Cardiac muscle cell (in vitro differentiated cells and primary cell): ENCODE measurements at places on chromosomes 1 and 21. TPM values are rescaled to one million over a fixed set of nuclear protein-coding genes. Genes with fewer than 3 reads are reported as not detected.

- H3K27me3 ChIP-seq, result no peaks in the 10 kb centered on the region
- H3K27ac ChIP-seq, result no peak overlapping the region
- no peak overlapping the region for H3K4me3 ChIP-seq
- DNase-seq, result no peak
- peaks cover 7% of the 10 kb centered on the region for H3K4me1 ChIP-seq
Measured at GRCh38 chr1:76465030-76465429, 390.5 kb downstream of the ST6GALNAC3 start.

DNA sequence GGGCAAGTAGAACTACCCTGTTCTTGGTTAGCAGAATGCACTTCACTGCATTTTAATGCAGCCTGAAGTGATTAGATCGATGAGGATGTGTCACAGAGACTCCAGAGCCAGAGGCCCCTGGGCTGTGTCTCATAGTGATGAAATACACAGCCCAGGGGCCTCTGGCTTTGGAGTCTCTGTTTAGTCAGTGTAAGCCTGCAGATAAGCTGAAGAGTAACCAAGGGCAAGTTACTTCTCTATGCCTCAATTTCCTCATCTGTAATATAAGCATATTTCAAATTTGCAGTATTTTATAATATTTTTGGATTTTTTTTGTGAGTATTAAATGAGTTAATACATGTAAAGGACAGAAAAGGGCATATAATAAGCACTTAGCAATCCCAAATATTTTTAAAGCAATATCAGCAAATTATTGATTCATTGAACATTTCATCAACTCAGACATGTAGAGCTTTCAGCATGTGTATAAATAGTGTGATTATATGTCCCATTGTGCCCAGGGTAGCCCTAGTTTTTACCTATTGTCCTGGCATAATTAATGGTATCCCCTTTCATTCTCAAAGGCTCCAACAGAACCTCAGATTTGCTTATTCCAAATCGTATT, 23.6 kb upstream of the APOBEC4 start:
- H3K36me3 ChIP-seq, result no peaks in the 10 kb centered on the region
- DNase-seq, result peak; percentile 51
- peaks cover 38% of the 10 kb centered on the region for H3K4me1 ChIP-seq
- H3K27ac ChIP-seq, result peak overlapping the region; percentile 59
- no peak overlapping the region for H3K4me3 ChIP-seq

DNA sequence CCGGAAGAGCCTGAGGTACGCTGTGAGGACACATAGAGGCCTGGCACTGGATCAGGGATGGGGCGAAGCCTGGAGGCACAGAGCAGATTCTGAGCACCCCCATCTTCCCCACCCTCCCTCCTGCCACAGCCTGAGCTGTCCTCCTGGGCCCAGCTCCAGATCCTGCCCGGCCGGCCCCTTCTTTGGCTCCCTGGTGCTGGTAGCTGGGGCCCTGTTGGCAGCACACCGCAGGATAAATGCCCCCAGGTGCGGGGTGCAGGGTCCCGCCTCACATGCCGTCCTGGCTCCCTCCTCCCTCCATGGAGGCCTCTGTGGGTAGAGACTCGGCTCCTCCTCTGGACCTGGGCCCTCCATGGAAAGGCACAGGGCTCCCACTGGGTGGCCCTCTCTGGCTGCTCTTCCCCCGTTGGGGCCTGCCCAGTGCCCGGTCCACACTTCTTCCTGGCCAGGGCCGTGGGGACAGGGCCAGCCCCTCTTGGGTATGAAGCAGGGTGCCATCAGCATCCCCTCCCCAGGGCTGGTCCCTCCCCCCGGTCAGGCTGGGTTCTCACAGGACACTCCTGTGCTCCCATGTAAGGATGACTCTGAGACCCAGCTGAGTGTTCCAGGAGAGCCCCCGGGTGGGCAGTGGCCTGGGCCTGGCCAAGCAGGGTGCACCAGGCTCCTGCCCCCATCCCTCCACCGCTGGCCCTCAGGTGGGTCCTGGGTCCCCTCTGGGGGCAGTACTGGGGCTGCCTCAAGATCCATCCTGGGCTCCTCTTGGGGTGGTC, 1.1 kb upstream of the OBSCN start:
- no peak for DNase-seq
- H3K27ac ChIP-seq, result peak overlapping the region; percentile 97
- peaks cover 60% of the 10 kb centered on the region for H3K4me1 ChIP-seq
- no peaks in the 10 kb centered on the region for H3K36me3 ChIP-seq
- H3K4me3 ChIP-seq, result no peak overlapping the region
- H3K27me3 ChIP-seq, result no peaks in the 10 kb centered on the region

Gene OR2M4
- not detected in 2 replicates for polyA plus RNA-seq

DNA sequence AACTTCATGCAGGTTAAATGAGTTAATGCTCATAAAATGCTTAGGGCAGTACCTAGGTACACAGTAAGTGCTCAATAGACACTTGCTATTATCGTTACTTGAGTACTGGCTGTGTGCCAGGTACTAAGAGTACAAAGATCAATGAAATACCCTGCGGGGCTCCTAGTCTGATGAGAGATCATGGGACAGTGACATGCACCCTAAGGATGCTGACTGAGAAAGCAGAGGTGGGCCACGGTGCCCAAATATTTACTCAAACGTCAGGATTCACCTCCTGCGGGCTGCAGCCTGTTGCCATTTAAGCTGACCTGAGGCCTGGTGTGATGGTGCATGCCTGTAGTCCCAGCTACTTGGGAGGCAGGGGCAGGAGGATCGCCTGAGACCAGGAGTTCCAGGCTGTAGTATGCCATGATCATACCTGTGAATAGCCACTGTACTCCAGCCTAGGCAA, 19.8 kb upstream of the LUZP1 start:
- no peak overlapping the region for H3K27ac ChIP-seq
- H3K4me1 ChIP-seq, result no peaks in the 10 kb centered on the region
- no peak overlapping the region for H3K4me3 ChIP-seq
- DNase-seq, result no peak
- no peaks in the 10 kb centered on the region for H3K36me3 ChIP-seq
- H3K27me3 ChIP-seq, result peaks cover 7% of the 10 kb centered on the region

- H3K36me3 ChIP-seq, result no peaks in the 10 kb centered on the region
- no peaks in the 10 kb centered on the region for H3K27me3 ChIP-seq
- H3K4me1 ChIP-seq, result peaks cover 18% of the 10 kb centered on the region
Measured at GRCh38 chr1:26539722-26540121, 10.2 kb downstream of the RPS6KA1 start.

GRCh38 chr21:44887126-44887806, 13.8 kb upstream of the PTTG1IP start:
- H3K36me3 ChIP-seq, result no peaks in the 10 kb centered on the region
- H3K4me3 ChIP-seq, result no peak overlapping the region
- peaks cover under 1% of the 10 kb centered on the region for H3K27me3 ChIP-seq
- no peak for DNase-seq
- H3K4me1 ChIP-seq, result no peaks in the 10 kb centered on the region

Gene TSPAN2
- 87.3 and 88.0 TPM in 2 replicates for polyA plus RNA-seq

- no peak for DNase-seq
- no peak overlapping the region for H3K27ac ChIP-seq
- peaks cover 9% of the 10 kb centered on the region for H3K4me1 ChIP-seq
- no peaks in the 10 kb centered on the region for H3K36me3 ChIP-seq
- H3K27me3 ChIP-seq, result no peaks in the 10 kb centered on the region
Measured at GRCh38 chr21:14675774-14676530, 129.8 kb upstream of the SAMSN1 start.

Gene NMNAT2
- not detected in 2 replicates for polyA plus RNA-seq

- no peak overlapping the region for H3K27ac ChIP-seq
- no peak for DNase-seq
- no peak overlapping the region for H3K4me3 ChIP-seq
- peaks cover 3% of the 10 kb centered on the region for H3K27me3 ChIP-seq
Measured at GRCh38 chr1:175209493-175209921, 16.9 kb upstream of the KIAA0040 start.

GRCh38 chr1:217856342-217857034, 225.3 kb downstream of the SPATA17 start:
- H3K4me1 ChIP-seq, result peaks cover 24% of the 10 kb centered on the region
- H3K36me3 ChIP-seq, result no peaks in the 10 kb centered on the region
- DNase-seq, result no peak
- no peak overlapping the region for H3K4me3 ChIP-seq
- H3K27ac ChIP-seq, result peak overlapping the region; percentile 19

DNA sequence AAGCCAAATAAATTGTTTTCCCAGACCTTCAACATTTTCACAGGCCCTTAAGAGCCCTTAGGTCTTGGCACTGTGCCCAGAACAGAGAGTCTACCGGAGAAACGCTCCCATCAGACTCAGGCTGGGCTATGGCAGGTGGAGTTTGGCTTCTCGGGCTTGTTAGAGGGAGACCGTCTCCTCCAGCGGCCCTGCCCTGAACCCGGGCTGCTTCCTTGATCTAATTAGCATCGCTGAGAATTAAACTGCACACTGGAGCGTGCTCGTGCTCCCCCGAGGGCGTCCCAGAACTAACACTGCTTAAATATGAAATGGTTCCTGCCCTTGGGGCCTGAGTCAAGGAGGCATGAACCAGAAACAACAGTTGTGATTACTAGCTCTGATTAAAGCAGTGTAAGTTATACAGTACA, 634.4 kb downstream of the MATN1 start:
- no peak overlapping the region for H3K4me3 ChIP-seq
- H3K27me3 ChIP-seq, result no peaks in the 10 kb centered on the region
- peaks cover 11% of the 10 kb centered on the region for H3K4me1 ChIP-seq
- H3K27ac ChIP-seq, result peak overlapping the region; percentile 74

DNA sequence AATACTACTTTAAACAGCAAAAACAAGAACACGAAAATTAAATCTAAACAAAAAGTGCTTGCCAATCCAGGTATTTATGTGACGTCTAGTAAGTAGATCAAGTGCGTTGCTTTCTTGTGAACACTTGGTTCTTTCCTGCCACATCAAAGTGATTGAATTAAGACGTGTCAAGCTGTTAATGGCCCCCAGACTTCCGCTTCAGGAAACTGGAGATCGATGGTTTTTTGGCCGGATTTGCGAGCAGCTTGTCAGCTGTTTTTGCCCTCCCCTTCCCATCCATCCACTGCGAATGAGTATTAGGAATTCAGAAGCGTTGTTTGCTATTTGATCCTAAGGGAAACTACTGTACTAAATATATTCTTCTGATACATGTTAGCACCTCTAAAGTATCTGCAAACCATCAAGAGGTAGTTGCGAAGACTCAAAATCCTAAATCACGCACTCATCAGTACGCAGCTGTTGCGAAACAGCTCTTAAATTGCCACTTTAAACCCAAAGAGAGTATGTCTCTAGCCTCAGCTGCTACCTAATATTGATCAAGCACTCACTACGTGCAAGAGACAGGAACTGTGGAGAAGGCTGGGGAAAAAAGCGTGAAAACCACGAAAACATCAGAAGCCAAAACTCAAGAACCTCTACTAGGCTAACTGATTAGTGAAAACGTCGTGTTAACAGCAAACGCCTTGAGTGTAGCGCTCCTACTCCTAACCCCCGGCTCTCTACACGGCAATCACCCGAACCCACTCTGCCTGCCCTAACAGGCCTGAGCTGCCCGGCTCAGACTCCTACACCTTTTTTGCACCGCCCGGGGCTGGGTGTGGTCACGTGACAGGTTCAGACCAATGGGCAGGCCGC, 473 bp upstream of the BRDT start:
- no peaks in the 10 kb centered on the region for H3K36me3 ChIP-seq
- no peaks in the 10 kb centered on the region for H3K4me1 ChIP-seq
- no peak overlapping the region for H3K4me3 ChIP-seq

DNA sequence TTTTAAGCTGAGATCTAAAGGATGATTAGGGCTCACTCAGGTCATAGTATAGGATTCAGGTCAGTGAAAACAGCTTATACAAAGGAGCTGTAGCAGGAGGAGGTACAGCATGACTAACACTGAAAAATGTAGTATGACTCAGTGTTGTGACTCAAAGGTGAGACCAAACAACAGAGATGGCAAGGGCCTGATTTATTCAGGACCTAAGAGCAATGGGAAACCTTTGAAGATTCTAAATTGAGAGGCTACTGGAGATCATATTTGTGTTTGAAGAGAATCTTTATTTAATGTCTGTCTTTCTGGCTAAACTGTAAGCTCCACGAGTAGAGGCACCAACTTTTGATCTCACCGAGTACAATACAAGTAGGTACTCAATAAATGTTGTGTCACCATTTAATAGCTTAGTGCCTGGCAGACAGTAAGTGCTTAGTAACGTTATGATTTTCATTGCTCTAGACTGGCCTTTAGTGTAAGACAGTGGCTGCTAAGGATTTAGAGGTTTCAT, 43.5 kb downstream of the PRKAA2 start:
- no peak for DNase-seq
- H3K27me3 ChIP-seq, result no peaks in the 10 kb centered on the region
- no peak overlapping the region for H3K4me3 ChIP-seq

Gene RSPH1
- 0.43 and 1.6 TPM in 2 replicates for polyA plus RNA-seq

GRCh38 chr1:39301606-39302005, 97.1 kb downstream of the MACF1 start:
- no peak overlapping the region for H3K4me3 ChIP-seq
- H3K4me1 ChIP-seq, result no peaks in the 10 kb centered on the region
- no peak overlapping the region for H3K27ac ChIP-seq

DNA sequence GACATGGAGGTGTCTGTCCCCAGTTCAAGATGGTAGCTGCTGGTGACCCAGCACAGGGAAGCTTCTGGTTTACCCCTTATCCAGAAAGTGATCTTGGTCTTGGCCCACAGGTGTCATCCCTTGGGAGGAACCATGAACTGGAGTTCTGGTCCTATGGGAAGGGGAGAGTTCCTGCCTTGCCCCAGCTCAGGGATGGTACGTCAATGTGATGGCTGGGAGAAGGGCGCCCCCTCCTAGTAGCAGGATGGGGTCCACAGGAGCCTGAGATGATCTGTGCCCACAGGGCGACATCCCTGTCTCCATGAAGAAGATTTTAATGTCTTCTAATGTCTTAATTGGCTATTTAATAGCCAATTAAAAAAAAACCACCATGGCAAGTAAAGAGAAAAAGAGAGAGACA, 249.8 kb downstream of the SIPA1L2 start:
- H3K4me1 ChIP-seq, result no peaks in the 10 kb centered on the region
- H3K27ac ChIP-seq, result no peak overlapping the region
- DNase-seq, result no peak
- H3K27me3 ChIP-seq, result no peaks in the 10 kb centered on the region

Gene MLLT11
- 54.5 and 91.6 TPM in 2 replicates for polyA plus RNA-seq

DNA sequence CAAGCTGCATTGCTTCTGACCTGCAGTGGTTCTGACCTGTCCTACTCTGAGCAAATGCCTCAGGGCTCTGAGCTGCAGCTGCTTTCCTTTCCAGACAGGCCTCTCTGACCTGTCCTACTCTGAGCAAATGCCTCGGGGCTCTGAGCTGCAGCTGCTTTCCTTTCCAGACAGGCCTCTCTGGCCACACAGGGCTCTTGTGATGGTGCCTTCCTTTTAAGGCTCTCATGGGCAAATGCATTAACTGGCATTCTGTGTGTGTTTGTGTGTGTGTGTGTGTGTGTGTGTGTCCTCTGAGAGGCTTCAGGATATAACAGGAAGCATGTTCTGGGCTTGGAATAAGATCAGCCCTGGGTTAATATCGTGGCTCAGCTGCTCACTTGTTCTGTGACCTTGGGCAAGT, 131.3 kb downstream of the NTPCR start:
- H3K4me3 ChIP-seq, result no peak overlapping the region
- H3K27me3 ChIP-seq, result no peaks in the 10 kb centered on the region
- peak overlapping the region; percentile 75 for H3K27ac ChIP-seq
- DNase-seq, result peak; percentile 51
- no peaks in the 10 kb centered on the region for H3K36me3 ChIP-seq
- no peaks in the 10 kb centered on the region for H3K4me1 ChIP-seq

Gene CFAP45
- polyA plus RNA-seq, result not detected in 2 replicates
